ENCODE measurements at places on chromosomes 3 and 15. TPM values are rescaled to one million over a fixed set of nuclear protein-coding genes. Genes with fewer than 3 reads are reported as not detected.

PLIN1 gene
- total RNA-seq, result under 0.01 TPM

CILP gene
- 0.25 TPM for total RNA-seq

SI gene
- not detected for total RNA-seq

ARGFX gene
- not detected for total RNA-seq

SEC22C gene
- 46.2 TPM for total RNA-seq

NFKBIZ gene
- 1.5 TPM for total RNA-seq

CCR3 gene
- not detected for total RNA-seq

NMB gene
- 3.9 TPM for total RNA-seq

KCNAB1 gene
- total RNA-seq, result 19.9 TPM

TNFAIP8L3 gene
- total RNA-seq, result 1.7 TPM

PPP2R3A gene
- total RNA-seq, result 29.7 TPM

KNSTRN gene
- total RNA-seq, result 15.0 TPM

ARPIN gene
- total RNA-seq, result 14.5 TPM

EXD1 gene
- total RNA-seq, result 0.25 TPM

GCHFR gene
- 4.7 TPM for total RNA-seq

TIMP4 gene
- total RNA-seq, result 3.4 TPM

All from temporal lobe (tissue), 4 donors.